ENCODE measurements at places on chromosomes 16 and 17.

- no peak for DNase-seq
Observed at GRCh38 chr16:10870808-10871156, 6.2 kb upstream of the CIITA start.

GRCh38 chr17:72733619-72734282, 358.7 kb downstream of the SLC39A11 start:
- no peak for DNase-seq

- no peak for DNase-seq
Observed at GRCh38 chr16:11051879-11052808, 107.8 kb downstream of the CLEC16A start.

- no peak for DNase-seq
Observed at GRCh38 chr17:40170325-40170724, 6.9 kb upstream of the RAPGEFL1 start.
